Brain (organoid and tissue), 16 donors: ENCODE measurements at places on chromosomes 2 and 18. TPM values are rescaled to one million over a fixed set of nuclear protein-coding genes. Genes with fewer than 3 reads are reported as not detected.

Gene ONECUT2
- 2.1 TPM for polyA plus RNA-seq

Gene CNGA3
- polyA plus RNA-seq = 10.8 TPM

Gene CRYBA2
- 9.1 TPM for polyA plus RNA-seq

Gene UGT1A3
- not detected for polyA plus RNA-seq

Gene RNF144A
- polyA plus RNA-seq = 27.5 TPM

Gene KIAA2012
- 0.42 TPM for polyA plus RNA-seq

Gene FBLN7
- polyA plus RNA-seq = 32.4 TPM

Gene TXNDC9
- polyA plus RNA-seq = 6.7 TPM

Gene ST6GAL2
- 4.3 TPM for polyA plus RNA-seq

Gene C2orf66
- polyA plus RNA-seq = not detected

Gene ANKRD30BL
- not detected for polyA plus RNA-seq

Gene PCARE
- polyA plus RNA-seq = not detected

Gene KLHL30
- polyA plus RNA-seq = not detected

Gene FOXD4L1
- not detected for polyA plus RNA-seq
